ENCODE measurements at places on chromosomes 5 and 9.

- no peak for DNase-seq
These were observed 683.3 kb downstream of the MAT2B start for GRCh38 chr5:164188733-164189148.

DNA sequence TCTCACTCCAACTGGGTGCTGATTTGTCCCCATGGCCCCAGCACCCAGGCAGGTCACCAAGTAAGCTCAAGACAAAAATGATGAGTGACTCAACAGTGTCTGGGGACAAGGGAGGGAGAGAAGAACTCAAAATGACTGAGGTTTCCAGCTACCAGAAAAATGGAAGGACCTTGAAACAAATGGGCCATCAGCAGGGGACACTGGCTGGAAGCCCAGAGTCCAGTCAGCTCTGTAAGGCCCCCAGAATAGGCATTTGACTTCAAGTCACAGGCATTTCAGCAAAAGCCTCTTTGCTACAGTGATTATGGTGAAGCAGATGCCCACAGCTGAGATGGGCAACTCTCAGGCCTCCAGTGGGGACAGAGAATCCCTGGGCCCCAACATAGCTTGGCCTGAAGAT is 139.0 kb upstream of the GABRP start:
- no peak for DNase-seq

- DNase-seq = no peak
These were observed 10.0 kb upstream of the MYORG start for GRCh38 chr9:34386656-34387055.

DNA sequence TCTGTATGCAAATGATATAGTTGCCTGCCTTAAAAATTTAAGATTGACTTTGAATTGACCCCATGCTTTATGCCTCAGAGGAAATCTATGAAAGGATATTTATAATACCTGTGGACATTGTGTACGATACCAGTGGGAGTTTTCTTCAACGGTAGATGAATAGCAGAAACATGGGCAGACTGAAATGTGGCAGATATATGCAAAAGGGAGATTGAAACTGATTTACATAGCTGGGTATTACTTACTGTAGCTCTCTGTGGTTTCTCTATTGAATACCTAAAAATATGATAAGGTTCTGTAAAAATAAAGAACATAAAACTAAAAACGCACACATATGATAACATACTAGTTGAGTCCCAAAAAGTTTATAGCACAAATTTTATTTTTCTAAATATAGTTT is 345.2 kb upstream of the PCSK5 start:
- no peak for DNase-seq

Measured in skin of body (tissue), 3 donors.